Renal cortex interstitium (tissue), 15 donors: ENCODE measurements at places on chromosomes 5 and 9.

DNA sequence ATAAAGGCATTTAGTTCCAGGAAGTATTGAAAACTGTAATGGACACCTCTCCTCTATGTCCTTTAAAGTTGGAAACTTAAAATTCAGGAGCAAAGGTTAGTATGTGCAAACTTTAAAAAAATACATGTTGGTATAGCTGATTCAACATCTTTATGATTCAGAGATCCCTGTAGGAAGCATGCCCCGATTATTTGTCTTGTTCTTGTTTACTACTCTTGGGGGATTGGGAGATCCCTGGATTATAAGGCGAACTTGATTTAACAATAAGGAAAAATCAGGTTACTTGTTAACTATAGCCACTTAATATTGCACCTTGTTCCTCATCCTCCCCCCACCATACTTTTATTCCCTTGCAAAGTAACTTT is 1.7 kb downstream of the F2RL1 start:
- DNase-seq = no peak

- peak; percentile 60 for DNase-seq
Measured at GRCh38 chr5:173753307-173754168, 134.6 kb upstream of the CPEB4 start.

GRCh38 chr9:107480386-107480789 is 9.2 kb downstream of the KLF4 start:
- DNase-seq = no peak

DNA sequence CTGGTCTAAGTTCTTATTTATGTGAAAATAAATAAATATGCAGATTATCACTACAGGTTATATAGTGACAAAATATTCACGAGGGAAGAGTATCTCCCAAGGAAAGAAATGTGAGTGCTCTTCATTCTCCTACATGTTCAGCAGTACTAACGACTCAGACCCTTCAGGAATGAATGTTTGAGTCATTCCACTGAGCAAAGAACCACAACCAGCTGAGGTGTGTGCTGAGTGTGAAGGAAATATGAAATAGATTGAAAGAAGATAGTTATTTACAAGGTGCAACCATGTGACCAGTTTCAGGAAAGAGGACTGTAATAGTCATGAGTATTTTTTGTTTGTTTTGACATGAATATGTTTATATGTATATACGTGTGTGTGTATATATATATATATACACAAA is 228.7 kb downstream of the TUSC1 start:
- DNase-seq = no peak

- DNase-seq = no peak
Measured at GRCh38 chr5:89399548-89399947, 516.6 kb upstream of the MEF2C start.

- DNase-seq = no peak
Measured at GRCh38 chr5:152097128-152097527, 172.5 kb upstream of the GLRA1 start.

DNA sequence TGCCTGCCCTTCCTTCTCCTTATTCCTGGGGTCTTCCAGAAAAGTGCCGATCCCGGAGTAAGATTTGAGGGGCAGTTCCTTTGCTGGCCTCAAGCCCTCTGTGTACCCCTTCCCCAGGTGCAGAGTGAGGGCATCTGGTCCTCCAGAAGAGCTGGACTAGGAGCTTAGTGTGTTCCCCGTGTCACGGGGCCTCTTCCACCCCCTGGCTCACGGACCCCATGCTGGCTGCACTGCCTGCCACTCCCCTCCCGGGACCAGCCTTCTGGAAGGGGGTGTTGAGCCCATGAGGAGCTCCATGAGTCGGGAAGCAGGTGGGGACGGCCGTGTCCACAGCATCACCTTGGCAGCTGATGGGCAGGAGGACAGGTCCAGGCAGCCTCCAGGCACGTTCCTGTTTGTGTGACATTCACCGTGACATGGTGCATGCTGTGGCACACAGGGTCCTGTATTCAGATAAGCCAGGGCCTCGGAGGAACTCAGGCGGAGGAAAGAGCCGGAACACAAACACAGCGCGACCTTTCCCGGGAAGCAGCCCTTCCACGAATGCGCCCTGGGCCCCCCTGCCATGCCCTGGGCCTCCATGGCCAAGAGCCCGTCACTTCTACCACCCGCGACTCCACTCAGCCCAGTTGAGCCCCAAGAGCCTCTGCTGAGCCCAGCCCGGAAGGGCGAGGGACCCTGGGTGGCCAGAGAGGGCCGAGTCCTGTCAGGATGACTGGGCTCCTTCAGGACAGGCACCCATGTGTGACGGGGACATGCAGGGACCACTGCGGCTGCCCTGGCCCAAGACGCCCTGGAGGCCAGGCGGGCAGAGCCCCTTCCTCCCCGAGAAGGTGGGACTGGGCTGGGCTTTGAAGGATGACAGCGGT is 5.9 kb upstream of the LCN1 start:
- no peak for DNase-seq

GRCh38 chr9:97382099-97382718 is 29.7 kb upstream of the TDRD7 start:
- no peak for DNase-seq

- no peak for DNase-seq
Measured at GRCh38 chr9:34654323-34655051, 2.5 kb downstream of the IL11RA start.

DNA sequence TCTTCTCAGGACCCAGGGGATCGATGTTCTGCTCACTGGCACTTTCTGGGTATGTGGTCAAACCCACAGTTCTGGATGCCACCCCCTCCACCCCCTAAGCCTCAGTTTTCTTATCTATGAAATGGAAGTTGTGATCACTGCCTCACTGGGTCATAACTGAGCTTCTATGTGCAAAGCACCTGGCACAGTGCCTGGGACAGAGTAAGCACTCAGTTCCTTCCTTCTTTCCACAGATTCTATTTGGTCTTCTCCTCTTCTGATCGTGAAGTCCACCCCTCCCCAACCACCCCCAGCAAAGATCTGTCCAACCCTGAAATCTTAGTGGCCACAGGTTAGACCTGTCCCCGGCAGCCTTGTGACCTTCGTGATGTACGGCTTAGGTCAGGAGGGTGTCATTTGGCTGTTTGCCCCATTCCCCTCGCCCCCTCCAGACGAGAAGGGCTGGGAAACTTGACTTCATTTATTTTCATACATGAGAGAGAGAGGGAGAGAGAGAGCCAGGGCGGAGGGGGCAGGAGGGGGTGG is 181.4 kb downstream of the FGF18 start:
- DNase-seq = no peak

DNA sequence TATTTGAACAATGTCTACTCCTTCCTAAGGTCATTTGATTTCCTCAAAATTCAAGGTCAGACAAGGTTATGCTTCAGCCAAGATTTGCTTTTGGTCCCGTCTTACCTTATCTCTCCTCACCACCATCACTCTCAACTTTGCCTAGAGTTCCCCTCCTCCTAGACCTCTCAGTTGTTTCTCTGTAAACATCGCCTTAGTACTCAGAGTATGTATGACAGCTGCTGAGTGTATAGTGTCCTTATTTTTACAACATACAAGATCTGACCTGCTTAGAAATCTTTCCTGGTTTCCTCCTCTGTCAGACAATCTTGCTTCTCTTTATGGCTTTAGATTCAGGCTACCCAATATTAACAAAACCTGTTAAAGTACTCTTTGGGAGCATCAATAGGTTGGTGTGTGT is 50.0 kb upstream of the C6 start:
- DNase-seq = no peak

DNA sequence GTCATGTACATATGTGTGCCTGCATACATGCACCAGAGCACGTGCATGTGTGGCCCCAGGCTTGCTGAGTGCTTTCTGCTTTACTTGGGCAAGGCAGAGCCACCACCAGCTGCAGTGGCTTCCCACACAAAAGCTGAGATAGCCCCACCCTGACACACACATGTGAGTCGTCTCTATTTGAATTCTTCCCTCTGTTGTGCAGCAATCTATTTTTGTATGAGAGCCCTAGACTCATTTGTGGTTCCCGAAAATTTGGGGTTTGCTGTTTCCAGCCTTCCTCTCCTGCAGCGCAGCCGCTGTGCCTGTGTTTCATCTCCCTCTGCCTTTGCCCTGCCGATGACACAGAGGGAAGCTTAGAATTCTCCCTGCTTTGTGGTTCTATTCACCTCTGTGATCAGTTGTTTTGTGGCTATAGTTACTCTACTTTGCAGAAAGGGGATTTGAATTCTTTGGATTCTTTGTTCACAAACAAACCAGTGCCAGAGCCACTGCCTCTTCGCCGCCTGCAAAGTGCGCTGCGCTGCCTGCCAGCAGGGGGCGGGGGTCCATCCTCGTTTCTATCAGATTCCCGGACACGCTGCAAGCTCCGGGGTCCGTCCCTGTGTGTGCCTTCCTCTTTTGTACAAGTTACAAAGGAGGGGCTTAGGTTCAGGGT is 95.8 kb upstream of the DAP start:
- DNase-seq = peak; percentile 54

GRCh38 chr5:165574100-165574499 is 2068.7 kb downstream of the MAT2B start:
- DNase-seq = no peak

GRCh38 chr9:27835746-27836145 is 262.5 kb upstream of the C9orf72 start:
- DNase-seq = no peak

GRCh38 chr5:150584556-150585335 is 55.7 kb upstream of the SYNPO start:
- DNase-seq = no peak

GRCh38 chr5:40678026-40678425 is 1.7 kb upstream of the PTGER4 start:
- DNase-seq = no peak

DNA sequence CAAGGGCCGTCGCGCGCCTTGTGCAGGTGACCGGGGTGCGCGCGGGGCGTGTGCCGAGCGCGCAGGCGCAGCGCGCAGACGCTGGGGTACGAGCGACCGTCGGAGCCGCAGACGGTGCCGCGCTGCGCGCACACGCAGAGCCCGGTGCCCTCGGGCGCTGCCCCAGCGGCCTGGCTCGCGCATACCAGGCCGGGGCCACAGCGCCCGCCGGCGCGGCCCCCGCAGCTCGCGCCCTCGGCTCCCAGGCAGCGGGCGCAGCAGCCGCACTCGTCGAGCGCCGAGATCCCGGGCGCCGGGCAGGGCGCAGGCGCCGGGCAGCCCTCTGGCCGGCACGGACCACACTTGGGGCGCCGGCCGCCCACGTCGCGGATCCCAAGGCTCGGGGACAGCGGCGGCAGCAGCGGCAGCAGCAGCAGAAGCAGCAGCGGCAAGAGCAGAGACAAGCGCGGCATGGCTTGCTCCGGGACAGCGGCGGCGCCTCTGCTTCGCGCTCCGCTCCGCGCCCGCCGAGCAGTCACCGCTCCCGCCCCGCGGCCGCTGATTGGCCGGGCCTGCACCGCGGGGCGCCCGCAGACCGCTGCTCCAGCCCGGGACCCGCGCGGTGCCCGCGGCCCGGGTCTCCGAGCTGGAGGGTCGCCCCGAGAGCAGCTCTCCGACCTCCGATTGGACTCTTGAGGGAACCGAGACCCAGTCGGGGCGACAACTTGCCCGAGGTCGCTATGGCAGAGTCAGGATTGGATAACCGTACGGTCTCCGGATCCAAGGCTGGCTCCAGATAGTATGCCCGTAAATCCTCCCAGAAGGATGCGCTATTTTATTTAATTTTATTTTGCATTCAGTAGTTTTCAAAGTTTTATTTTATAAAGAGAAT is at the start of gene IGFBPL1:
Gene IGFBPL1 (minus strand): TSS at position 482 of the 871 bp plus-strand sequence. CDS start 30 bp downstream, at position 452.
- DNase-seq = peak; percentile 29

DNA sequence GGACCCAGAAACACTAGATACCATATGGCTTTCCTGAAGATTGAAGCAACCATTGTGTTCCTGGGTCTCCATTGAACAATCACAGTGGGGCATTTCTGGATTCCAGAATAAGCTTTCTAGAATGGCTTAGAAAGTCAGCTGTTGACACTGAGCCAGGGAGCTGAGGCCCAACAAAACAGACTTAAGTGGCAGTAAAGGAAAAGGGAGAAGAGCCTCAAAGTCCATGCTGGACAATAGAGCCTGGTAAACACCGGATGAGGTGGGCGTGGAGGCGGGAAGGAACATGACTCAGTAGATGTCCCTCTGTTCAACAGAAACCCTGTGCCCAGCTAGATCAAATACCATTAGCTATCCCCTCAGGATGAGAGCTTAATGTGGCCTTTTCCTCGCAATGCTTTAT is 14.8 kb downstream of the SPARC start:
- no peak for DNase-seq

- DNase-seq = no peak
Measured at GRCh38 chr5:58016358-58016757, 443.5 kb downstream of the PLK2 start.

GRCh38 chr5:43859309-43859708 is 256.3 kb downstream of the NNT start:
- DNase-seq = no peak

DNA sequence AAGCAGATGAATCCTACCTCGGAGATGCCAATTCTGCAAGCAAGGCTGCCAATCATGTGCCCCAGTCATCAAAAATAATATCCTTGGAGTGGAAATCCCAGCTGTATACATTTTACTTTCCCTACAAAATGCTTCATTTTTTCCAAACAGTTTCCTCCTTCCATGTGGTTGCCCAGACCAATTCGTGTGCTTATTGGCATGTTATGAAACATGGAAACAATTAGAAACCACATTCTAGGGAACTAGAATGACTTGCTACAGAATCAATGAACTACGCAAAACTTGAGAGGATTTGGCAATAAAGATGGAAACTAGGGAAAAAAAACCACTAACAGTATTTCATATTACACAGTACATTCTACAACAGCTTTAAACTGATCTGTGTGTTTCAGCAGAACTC is 584.5 kb upstream of the DMAC1 start:
- no peak for DNase-seq

DNA sequence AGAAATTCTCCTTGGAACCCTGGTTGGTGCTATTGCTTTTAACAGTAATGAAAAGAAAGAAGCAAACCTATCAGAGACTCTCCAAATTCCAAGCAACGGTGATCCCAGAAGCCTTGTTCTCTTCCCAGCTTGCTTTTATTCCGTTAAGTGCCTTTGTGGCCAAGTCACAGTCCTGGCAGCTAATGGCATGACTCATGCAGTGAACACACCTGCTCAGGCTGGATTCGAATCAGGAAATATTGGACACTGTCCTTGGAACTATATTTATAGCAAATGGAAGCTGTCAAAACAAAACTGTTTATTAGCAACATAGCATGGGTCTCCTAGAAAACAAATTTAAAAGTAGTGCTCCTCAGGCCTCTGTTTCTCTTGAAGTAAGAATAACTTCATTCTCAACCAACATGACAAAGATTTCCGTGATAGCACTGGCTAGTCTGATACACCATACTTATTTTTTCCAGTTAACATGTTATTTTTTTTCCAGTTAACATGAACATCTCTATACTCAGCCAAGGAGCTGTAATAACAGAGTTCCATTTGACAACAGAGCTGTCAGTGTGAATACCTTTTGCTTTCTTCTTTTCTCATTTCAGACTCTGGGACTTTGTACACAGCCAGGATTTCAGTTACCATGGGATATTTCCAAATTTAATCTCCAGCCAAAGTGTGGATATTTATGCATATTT is 502.4 kb downstream of the GADD45G start:
- DNase-seq = no peak

GRCh38 chr5:114208120-114208519 is 153.8 kb upstream of the KCNN2 start:
- no peak for DNase-seq

- no peak for DNase-seq
Measured at GRCh38 chr9:136476369-136477150, 6.3 kb downstream of the SEC16A start.
